ENCODE measurements at places on chromosomes 4 and X.

- DNase-seq = no peak
Observed at GRCh38 chr4:1764670-1765069, 28.4 kb upstream of the FGFR3 start.

DNA sequence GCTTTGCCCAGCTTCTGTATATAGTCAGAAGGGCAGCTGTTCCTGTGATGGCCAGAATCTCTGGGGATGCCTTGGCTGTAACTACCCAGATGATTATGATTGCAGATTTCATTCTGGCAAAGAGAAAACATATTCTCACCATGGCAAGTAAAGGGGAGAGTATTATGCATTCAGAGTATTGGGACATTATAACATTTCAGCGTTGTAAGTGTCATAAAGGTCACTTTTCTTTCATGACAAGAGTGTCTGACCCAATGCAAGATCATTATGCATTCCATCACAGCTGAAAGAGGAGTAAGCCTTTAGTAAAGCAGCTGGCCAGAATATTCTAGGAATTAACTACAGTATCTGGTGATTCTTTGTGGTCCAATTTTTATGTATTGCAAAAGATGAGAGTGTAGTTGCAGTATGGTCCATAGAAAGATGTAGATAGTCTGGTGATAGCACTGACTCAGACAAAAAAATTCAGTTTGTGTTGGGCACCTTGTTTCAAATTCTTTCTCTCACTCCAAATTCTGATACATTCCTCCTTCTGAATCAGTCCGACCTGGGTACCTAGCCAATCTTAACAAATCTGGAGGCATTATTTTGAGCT lies 2366.3 kb downstream of the PCDH7 start:
- DNase-seq = no peak

DNA sequence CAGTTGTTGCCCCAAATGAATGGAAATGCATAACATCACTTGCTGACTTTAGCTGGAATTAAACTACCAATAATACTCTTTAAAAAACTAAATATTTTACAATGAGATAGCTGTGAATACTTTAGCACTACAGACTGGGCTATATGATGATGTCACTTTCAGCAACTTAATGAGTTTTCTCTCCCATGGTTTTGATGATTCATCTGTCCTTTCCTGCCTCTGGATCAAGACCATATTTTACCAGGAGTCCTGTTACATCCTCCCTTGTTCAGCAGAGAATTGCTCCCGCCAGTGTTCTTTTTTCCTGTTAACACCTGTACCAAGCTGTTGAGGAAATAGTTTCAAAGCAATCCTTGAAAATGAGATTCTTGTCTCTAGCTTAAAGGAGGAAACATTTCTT lies 543.0 kb downstream of the SPRY1 start:
- DNase-seq = no peak

- no peak for DNase-seq
Observed at GRCh38 chrX:75107863-75108509, 48.1 kb downstream of the ABCB7 start.

DNA sequence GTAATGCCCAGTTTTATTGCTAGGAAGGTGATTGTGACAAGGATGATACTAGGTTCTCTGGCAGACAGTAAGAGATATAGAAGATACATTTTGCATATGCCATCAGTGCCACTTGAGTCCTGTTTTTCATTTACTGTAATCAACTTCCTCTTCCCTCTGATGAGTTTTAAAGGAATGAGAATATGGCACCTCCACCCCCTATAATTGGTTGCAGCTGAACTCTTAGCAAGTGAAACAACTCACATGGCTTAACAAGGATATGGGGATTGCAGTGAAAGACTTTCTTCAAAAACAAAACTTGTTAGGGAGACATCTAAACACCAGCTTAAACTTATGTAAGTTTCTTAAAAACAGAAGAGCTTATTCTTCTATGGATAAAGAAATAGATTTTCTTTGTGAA lies 90.0 kb downstream of the AREG start:
- no peak for DNase-seq

DNA sequence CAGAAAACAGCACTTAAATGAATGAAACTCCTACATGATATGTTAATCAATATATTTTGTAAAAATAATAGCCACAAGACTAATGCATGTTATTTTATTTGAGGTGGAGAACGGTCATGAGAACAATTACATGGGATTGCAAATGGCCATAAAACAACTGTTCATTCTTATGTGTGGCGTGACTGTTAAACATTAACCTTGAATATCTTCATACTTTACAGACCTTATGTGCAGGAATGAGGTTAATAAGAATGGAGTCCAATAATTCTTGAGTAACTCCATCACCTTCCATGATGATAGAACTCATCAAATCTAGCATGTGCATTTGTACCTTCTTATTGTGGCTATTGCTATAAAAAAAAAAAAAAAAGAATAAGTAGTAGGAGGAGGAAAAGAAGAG lies 55.3 kb downstream of the PDS5A start:
- no peak for DNase-seq

DNA sequence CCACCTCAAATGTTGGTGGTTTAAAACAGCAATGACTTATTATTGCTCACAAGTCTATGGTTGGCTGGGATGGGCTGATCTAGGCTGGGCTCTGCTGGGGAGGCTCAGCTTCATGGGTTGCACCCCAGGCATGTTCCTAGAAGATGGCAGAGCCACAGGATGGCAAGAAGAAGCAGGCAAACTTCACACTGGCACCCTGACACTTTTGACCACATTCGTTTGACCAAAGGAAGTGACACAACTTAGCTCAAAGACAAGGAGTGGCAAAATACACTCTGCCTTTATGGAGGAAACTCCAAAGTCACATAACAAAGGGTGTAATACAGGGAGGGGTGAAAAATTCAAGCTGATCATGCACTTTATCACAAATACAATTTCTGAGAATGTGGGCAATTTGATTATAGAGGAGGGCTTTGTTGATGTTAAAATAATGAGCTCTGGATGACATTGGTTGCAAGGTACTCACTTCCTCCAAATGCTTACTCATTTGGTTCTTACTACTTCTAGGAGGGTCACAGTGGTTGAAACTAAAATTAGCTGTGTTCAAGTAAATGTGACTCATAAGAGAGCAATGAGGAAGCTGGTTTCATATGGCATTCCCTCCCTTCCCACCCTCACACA lies 249.2 kb upstream of the RPS6KA3 start:
- peak; percentile 53 for DNase-seq
